ENCODE measurements at places on chromosomes 6 and 20.

DNA sequence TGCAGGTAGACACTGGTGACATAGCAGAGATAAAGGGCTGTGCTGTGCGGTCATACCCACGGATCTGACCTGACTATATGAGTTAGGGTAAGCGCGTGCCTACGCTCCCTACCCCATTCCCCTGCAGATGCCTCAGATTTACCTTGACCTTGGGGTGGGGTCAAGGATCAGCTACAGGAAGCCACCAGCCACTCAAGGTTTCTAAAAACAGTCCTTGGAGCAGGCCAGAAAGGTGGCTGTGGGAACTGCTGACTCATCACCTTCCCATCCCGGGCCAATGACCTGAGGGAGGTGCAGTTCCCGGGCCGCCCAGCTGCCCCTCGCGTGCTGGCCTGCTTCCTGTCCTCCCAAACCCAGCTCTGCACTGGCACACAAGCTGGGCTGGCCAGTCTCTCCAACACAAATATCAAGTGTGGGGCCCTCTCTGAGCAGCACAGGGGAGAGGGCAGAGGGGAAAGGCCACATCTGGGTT, 23.0 kb downstream of the KCNK5 start:
- DNase-seq: no peak

GRCh38 chr6:151962246-151962846, 154.9 kb downstream of the ESR1 start:
- DNase-seq: no peak

GRCh38 chr20:58612121-58612691, 38.9 kb upstream of the STX16 start:
- DNase-seq: no peak

- no peak for DNase-seq
Observed at GRCh38 chr6:111524252-111524651, 41.2 kb upstream of the REV3L start.

- DNase-seq: no peak
Observed at GRCh38 chr6:51844336-51844735, 243.1 kb downstream of the PKHD1 start.

All from activated CD8-positive, alpha-beta memory T cell treated with anti-CD3 and anti-CD28 coated beads for 24 hours (primary cell).